ENCODE measurements at places on chromosomes 11 and 22.

DNA sequence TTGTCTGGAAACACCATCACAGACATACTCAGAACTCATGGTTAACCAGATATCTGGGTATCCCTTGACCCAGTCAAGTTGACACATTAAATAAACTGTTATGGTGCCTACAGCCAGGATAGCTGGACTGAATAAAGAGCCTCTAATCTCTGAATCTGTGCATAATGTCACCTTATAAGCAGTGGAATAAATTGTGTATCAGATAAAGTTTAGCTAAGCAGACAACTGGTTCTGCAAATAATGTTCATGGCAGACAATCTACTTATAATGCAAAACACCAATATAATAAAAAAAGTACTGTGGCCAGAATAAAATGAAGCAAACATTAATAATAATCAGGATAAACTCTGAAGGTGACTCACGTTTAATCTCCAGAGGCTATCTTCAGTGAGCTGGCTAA lies 628.5 kb upstream of the FAT3 start:
- DNase-seq, result no peak

- no peak for DNase-seq
Measured at GRCh38 chr11:8102296-8102915, 21.4 kb downstream of the TUB start.

DNA sequence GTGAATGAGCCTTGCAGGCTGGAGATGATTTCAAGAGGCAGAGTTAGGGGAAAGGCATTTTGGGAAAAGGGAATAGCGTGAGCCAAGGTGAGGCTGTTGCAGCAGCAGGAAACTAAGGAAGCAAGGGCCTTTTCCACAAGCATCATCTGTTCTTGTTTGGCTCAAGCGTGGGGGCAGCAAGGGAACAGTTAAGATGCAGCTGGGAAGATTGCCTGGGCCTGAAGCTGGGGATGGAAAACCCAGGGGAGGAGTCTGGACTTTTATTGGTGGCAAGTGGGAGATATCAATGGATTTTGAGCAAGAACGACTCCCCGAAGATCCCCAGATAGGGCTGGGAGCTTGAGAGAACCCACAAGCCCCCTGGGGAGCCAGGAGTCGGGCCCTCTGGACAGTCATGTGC lies 27.3 kb upstream of the PICK1 start:
- peak; percentile 46 for DNase-seq

DNA sequence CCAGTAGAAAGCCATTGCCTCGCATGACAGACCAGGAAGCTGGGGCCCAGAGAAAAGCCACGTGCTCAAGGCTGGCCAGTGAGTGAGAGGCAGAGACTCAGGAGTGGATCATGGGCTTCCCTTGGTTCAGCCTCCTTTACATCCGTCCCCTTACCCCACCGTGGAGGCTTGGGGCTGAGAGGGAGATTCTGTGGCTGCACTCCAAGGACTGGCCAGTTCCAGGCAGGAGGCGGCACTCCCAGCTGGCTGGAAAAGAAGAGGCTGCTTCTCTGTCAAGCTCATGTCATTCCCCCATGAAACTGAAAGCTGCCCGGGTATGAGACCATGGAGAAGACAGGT lies 6.6 kb upstream of the ASCL2 start:
- DNase-seq, result no peak

- DNase-seq, result peak; percentile 94
Measured at GRCh38 chr22:40709752-40710413, 30.6 kb downstream of the MCHR1 start.

DNA sequence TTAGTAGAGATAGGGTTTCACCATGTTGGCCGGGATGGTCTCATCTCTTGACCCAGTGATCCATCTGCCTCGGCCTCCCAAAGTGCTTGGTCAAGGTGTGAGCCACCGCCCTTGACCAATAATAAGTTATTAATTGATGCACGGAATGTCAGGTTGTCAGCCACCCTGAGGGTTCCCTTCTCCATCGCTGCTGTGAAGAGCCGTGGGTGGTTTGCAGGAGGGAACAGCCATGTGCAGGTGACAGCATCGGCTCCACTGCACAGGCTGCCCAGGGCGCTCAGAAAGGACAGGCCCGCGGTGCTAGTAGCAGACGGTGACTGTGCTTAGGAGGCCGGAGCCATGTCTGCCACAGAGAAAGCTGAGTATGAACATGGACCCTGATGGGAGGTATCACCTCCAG lies 814.0 kb downstream of the BRD1 start:
- DNase-seq, result no peak

DNA sequence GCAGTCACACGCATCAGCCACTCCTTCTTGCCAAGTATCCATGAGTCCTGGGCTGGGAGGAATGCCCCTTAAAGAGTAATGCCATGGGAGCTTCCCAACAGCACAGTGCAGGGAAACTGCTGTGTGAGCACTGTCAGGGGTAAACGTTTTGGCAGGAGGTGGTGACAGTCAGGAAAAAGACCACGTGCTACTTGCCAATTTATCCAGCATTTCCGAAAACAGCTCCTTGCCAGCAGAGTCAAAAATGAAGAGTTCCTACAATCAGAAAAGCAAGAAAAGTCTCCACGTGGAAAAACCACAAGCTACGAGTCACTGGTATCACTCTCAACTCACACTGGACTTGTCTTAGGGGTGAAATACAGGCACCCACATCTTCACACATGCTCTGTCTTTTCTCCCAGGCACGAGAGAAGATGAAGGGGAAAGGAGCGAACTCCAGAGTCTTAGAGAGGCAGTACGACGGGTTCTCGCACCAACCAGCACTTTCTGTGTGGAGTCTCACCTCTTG lies 9.9 kb downstream of the IFT27 start:
- DNase-seq, result no peak

GRCh38 chr11:111112614-111113013 lies 132.9 kb upstream of the POU2AF2 start:
- DNase-seq, result no peak

DNA sequence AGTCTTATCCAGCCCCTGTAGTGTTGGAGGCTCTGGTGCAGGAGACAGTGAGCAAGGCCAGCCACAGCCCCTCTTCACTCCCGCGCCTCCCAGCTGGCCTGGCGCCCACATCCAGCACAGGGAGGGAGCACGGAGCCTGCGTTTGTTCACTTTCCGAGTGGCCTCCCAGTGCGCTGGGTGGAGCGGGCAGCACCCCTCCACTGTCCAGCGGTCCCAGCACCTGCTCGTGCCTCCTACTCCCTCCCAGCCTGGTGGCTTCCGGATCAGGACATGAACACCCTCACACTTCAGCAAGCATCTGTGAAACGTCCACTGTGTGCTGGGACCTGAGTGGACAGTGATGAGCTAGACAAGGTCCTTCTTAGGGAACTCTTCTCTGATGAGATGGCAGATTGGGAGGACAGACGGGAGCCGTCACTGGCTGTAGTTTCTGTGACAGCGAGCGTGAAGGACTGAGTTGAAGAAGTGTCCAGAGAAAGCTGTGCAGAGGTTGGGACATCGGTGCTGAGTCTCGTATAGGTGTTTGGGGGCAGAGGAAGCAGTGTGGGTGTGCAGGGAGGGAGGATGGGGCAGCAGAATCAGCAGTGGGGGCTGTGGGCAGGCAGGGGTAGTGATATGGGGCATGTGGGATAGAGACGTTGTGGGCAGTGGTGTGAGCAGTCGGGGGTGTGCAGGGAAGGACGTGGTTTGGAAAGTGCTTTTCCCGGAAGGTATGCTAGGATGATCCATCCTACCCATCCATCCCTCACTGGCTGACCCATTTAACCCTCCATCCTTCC lies 256.8 kb downstream of the TBC1D22A start:
- peak; percentile 17 for DNase-seq

GRCh38 chr11:5288906-5289550 lies 12.7 kb downstream of the OR51B4 start:
- no peak for DNase-seq

GRCh38 chr11:45997599-45997998 lies 75.1 kb downstream of the LARGE2 start:
- DNase-seq, result no peak

DNA sequence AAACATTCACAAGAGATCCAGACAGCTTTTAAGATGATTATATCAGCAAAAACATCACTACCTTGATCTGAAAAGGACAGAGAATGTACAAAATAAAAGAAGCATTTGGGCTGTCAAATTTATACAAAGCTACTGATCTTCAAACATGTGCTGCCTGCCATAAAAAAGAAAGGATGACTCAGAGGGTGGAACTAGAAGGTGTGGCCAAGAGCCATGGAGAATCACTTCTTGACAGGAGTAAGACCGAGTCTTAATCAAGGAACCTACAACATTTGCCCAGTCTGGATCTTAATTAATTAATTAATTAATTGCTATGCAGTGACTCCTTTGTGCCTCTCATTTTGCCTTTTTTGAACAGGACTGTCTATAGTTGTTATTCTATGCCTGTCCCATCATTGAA lies 33.2 kb downstream of the C11orf96 start:
- DNase-seq, result no peak

DNA sequence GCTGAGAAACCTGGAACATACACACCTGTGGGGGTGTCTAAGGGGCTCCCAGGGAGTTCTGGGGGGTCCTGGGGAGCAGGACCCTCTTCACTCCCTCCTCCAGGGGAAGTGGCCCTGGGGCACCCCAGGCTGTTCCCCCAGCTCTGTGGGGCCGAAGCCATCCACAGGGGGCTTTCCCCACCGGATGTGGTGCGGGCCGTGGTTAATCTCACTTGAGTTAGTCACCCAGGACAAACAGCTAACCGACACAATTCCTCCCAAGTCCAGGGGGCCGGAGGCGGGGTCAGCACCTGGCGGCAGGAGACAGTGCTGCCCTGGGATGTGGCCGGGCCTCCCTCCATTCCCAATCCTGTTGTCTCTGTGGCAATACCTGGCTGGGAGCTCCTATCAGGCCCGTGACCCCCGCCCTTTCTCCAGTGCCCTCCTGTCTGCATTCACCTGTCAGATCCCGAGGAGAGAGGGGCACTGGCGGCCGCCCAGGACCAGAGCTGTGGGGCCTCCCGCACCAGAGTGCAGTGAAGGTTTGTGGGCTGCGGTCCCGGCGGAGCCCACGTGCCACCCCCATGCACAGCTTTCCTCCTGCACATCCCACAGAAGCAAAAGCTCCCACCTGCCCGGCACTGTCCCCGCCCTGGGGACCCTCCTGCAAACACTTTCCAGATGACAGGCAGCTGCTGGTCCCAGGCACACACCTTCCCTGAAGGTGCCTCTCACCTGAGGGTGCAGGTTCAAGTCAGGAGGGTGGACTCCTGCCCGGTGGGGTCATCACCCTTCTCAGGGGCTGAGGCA lies 5.2 kb upstream of the MUC5AC start:
- DNase-seq, result no peak

GRCh38 chr11:79506734-79507344 lies 66.0 kb upstream of the TENM4 start:
- DNase-seq, result no peak

- DNase-seq, result peak; percentile 7
Measured at GRCh38 chr11:15493921-15494620, 379.3 kb downstream of the INSC start.

- DNase-seq, result no peak
Measured at GRCh38 chr11:47285969-47286770, 16.2 kb downstream of the MADD start.

DNA sequence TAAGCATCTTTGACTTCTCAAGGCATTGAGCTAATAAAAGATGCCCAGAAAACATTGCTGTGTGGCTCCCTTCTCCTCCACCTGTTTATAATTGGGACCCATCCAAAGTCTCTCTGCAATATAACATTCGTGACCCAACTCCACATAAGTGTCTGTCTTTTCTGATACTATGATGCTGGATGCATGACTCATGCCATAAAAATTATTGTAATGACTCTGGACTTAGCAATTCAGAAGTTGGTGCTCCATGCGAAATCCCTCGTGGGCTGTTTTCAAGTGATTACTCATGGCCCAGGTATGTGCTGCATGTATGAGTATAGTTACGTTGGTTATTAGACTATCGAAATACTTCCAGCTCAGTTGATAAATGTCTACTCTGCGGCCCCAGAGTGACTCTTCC lies 11.7 kb downstream of the FJX1 start:
- peak; percentile 89 for DNase-seq

DNA sequence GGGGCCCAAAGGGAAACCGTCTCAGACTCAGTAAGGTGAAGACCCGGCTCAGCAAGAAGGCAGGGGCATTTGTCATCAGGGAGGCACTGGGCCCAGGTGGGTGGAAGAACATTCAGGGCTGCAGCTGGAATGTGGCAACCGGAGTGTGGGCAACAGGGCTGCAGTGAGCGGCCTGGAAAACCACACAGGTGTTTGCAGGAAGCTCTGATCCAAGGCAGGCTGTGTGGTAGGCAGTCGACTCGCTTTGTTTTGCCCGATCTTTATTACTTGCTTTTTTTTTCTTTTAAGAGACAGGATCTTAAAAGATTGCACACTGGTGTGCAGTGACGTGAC lies 82.8 kb downstream of the DGCR2 start:
- DNase-seq, result no peak

DNA sequence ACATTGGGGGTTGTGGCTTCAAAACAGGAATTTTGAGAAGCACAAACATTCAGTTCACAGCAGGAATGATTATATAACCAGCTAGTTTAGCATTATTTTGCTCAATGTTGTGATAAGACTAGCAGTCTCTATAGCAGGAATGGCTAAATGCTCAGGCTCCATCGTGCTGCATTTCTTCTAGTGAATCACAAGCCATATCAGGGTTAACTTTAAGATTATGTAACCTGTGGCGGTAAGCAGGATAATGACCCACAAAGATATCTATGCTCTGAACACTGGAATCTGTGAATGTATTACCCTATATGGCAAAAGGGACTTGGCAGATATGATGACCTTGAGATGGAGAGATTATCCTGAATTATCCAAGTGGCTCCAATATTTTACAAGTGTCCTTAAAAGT lies 14.8 kb downstream of the FSHB start:
- peak; percentile 26 for DNase-seq

DNA sequence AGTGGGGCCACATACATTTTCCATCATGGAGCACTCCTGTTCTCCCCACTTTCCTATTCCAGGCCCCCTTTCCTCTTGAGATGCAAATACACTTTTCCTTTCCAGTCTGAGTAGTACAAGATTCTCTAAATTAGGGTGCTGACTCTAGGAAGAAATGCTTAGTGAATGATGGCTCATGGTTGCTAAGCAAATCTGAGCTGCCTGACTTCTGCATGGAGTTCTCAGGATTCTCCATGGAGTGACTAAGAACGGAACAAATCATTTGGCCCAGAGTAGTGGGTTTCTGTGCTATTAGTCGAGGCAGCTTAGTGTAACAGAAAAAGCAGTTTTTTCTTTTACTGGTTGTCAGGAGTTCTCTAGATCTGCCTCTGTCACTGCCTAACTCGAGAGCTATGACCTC lies 65.4 kb upstream of the NTM start:
- DNase-seq, result no peak

DNA sequence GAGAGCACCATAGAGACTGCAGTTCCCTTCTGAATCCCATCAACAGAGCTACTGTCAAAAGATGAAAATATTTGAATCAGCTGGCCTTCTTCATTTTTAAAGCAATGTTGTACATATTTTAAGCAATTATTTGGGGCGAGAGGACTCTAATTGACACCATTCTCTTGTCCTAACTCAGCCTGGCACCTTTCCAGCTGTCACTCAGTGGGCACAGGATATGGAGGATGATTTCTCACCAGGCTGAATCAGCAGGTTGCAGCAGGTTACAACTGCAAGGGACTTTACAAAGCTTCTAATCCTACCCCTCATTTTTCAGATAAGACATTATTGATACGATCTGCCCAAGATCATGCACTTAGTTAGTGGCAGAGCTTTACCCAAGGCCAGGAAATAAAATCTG lies 11.9 kb upstream of the WT1 start:
- DNase-seq, result no peak

GRCh38 chr11:10838881-10839280 lies 19.0 kb downstream of the ZBED5 start:
- peak; percentile 52 for DNase-seq

- DNase-seq, result peak; percentile 36
Measured at GRCh38 chr11:128294671-128295050, 292.7 kb downstream of the ETS1 start.

- DNase-seq, result peak; percentile 89
Measured at GRCh38 chr11:117600234-117600783, 196.7 kb downstream of the DSCAML1 start.

Data from umbilical cord (tissue), 2 donors.